ENCODE measurements at places on chromosomes 6 and 20. TPM values are rescaled to one million over a fixed set of nuclear protein-coding genes. Genes with fewer than 3 reads are reported as not detected.

Gene PRSS35
- total RNA-seq: not detected

Gene KLHDC3
- total RNA-seq: 134 TPM

Gene LRRC1
- 68.8 TPM for total RNA-seq

Gene ISM1
- total RNA-seq: 0.09 TPM

Gene PRDM13
- total RNA-seq: not detected

Gene CRISP3
- not detected for total RNA-seq

Gene RFX6
- not detected for total RNA-seq

Gene WFDC2
- total RNA-seq: not detected

Gene RBPJL
- total RNA-seq: not detected

Gene C6orf15
- not detected for total RNA-seq

Gene GHRH
- not detected for total RNA-seq

Gene LPA
- total RNA-seq: not detected

Gene SLC25A27
- total RNA-seq: 1.9 TPM

Gene SRSF12
- total RNA-seq: under 0.01 TPM

Gene RPL10A
- 2,039 TPM for total RNA-seq

Gene ENPP5
- total RNA-seq: not detected

Gene SMLR1
- total RNA-seq: not detected

Gene GSTA1
- total RNA-seq: not detected

Gene SLC17A2
- total RNA-seq: not detected

Gene TCF15
- 2.7 TPM for total RNA-seq

Gene SEMG1
- total RNA-seq: not detected

Gene TNFRSF6B
- total RNA-seq: 16.8 TPM

Gene FAM217A
- total RNA-seq: not detected

Gene BTN1A1
- total RNA-seq: not detected

Gene NKAIN2
- not detected for total RNA-seq

Gene SAMD5
- 1.1 TPM for total RNA-seq

Gene RALGAPB
- total RNA-seq: 29.1 TPM

Gene OXT
- not detected for total RNA-seq

Gene TLDC2
- total RNA-seq: 0.14 TPM

Gene SLC13A3
- total RNA-seq: 0.05 TPM

Gene ACSS1
- 39.6 TPM for total RNA-seq

Gene UST
- 0.28 TPM for total RNA-seq

All from dermis blood vessel endothelial cell (primary cell).